ENCODE measurements at places on chromosomes 3 and 15.

DNA sequence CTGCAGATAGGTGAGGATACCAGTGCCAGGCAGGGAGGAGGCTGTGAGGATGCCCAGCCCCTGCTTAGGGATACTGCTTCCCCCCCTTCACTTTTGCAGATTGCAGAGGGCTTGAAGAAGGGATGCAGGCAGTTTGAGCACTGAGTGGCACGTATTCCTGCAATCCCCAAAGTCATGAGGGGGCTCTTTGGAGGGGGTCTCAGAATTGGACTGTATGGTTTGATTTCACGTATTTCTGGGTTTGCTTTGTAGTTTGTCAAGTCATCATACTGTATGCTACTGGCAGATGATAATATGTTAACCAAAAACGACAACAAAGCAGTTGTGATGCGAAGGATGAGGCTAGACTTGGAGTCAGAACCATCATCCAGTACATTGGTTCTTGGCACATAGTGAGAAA, 28.1 kb downstream of the CHST14 start:
- no peak for DNase-seq

GRCh38 chr3:174777813-174778212, 81.3 kb upstream of the NAALADL2 start:
- no peak for DNase-seq

DNA sequence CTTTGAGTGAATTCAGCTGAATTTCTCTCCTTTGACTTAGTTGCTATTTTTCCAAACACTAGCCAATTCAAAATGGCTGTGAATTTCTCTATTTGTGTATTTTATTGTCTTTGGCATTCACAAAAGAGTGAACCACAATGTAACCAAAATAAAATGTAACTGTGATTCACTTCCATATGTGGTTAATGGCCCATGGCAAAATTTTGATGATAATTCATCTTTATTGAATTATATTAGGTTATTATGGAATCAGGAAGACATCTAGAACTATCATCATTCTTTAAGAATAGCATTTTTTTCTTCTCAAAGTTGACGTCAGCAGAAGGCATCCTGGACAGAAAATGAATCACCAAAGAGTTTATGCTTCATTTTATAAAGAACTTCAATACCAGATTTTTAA, 705.3 kb upstream of the NAALADL2 start:
- no peak for DNase-seq

GRCh38 chr15:42621996-42622925, 46.9 kb downstream of the STARD9 start:
- no peak for DNase-seq

DNA sequence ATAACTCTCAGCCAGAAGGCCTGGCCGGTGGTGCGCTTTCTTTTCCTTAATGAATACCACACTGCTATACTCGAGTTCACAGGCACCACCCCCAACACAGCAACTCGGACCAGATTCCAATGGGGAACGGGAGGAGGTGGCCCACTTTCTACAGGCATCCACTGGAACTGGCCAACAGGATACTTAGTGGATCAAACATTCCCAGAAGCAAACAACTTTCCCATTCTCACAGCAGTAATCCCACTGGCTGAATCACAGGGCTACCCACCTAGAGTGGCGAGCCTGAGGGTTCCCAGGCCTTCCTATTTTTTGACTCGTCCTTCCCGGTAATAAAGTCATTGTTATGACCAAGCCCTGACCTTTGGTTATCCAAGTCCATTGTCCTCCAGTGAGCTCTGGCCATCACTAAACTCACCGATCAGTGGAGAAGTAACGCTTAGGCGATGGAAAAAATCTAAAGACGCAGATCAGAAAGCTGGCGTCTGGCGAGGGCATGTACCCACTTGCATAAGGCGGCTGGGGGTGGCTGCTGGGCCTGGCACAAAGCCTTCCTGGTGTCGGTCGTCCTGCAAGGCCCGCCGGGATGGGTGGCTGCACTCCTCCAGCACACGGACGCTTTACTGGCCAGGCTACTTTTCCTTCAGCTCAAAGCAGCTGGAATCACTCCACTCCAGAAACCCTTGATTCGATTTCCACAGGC, 1.2 kb downstream of the EOGT start:
- DNase-seq, result no peak

DNA sequence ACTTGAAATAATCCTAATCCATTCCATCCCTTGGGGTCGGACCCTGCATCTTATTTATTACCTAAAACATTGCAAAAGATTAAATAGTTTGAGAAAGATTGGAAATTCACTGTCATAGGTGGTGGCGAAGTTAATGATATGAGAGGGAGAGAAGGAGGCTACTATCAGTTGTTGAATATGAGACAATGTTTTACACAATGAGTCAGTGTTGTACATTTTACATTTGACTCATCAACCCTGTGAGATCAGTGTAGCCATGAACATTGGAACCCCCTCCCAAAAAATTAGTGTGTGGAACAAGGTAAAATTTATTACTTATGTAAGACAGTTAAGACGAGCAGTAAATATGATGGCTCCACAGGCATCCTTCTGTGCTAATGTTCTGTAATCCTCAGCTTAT, 384.3 kb downstream of the MCTP2 start:
- DNase-seq, result no peak

- DNase-seq, result no peak
Observed at GRCh38 chr15:88147760-88148159, 108.8 kb downstream of the NTRK3 start.

DNA sequence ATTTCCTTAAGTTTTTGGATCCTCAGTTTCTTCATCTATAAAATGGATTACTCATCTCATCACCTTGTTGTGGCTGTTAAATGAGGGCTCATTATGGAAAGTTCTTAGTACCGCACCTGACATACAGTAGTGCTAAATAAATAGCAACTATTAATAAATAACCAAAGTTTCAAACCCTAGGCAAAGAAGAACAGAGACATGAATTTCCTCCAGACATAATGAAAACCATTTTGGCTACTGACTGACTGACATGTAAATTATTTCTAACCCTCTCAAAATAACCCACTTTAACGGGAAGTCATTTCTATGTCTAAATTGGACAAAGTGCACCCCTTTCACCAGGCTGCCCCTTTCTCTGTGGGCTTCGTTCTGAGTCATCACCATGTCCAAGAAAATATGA, 17.4 kb upstream of the KLHL6 start:
- DNase-seq, result no peak

Measured in activated CD4-positive, alpha-beta T cell treated with anti-CD3 and anti-CD28 coated beads for 4 hours (primary cell).